ENCODE measurements at places on chromosomes 1 and 21.

- H3K27me3 ChIP-seq = no peaks in the 10 kb centered on the region
- no peak overlapping the region for H3K27ac ChIP-seq
- no peak for DNase-seq
- H3K4me3 ChIP-seq = no peak overlapping the region
- H3K4me1 ChIP-seq = no peaks in the 10 kb centered on the region
Measured at GRCh38 chr21:16211339-16212303, 481.8 kb downstream of the USP25 start.

DNA sequence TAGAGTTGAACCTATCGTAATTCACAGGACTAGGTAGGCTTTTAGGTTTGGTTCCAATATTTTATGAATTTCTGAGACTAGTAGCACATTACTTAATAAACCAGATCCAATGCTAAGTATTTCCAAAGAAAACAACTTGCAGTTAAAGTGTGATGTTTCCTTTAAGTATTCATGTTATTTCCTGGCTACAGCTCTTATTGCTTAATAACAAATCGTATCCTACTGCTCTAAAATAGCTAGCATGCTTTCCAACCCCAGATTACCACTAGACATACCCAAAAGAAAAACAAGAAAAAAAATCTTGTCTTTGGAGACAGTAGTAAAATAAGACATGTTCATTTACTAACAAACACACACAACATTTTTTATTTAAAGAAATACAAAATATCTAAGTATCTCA is 898 bp downstream of the KRTAP27-1 start:
- H3K4me1 ChIP-seq = no peaks in the 10 kb centered on the region
- H3K36me3 ChIP-seq = no peaks in the 10 kb centered on the region
- no peak overlapping the region for H3K27ac ChIP-seq
- no peak for DNase-seq
- no peaks in the 10 kb centered on the region for H3K27me3 ChIP-seq
- no peak overlapping the region for H3K4me3 ChIP-seq

DNA sequence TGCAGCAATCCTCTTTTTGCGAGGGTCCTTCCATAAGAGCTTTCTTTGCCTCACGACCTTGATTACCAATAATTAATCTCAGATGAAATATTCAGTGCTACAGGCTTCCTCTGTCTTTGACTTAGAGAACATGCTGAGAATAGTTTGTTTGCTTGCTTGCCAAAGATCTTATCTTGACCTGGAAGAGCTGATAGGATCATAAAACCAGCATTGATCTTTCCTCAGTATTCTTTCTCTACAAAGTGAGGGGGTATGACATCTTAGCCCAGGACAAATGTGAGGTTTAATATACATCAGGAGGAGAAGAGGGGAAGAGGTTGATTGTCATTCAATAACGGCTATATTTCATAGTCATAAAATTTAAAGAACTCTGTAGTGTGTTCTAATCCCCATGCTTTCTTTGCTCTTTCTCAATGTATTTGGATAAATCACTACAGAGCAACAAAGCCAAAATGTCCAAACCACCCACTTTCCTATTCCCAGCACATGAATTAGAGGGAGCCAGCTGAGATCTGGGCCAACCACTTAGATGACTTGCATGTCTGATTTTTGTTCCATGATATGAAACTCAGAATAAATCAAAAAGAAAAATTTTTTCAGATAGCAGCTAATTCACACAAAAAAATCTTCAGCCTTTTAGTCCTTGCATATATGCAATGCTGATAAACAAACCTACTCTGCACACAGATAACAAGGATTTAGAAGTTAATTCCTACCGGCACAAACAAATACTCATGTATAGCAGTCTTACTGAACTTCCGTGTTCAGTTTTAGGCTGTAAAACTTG is 50.5 kb upstream of the IPO9 start:
- no peak overlapping the region for H3K27ac ChIP-seq
- DNase-seq = no peak
- no peaks in the 10 kb centered on the region for H3K4me1 ChIP-seq
- no peaks in the 10 kb centered on the region for H3K36me3 ChIP-seq
- no peak overlapping the region for H3K4me3 ChIP-seq
- peaks cover 4% of the 10 kb centered on the region for H3K27me3 ChIP-seq

DNA sequence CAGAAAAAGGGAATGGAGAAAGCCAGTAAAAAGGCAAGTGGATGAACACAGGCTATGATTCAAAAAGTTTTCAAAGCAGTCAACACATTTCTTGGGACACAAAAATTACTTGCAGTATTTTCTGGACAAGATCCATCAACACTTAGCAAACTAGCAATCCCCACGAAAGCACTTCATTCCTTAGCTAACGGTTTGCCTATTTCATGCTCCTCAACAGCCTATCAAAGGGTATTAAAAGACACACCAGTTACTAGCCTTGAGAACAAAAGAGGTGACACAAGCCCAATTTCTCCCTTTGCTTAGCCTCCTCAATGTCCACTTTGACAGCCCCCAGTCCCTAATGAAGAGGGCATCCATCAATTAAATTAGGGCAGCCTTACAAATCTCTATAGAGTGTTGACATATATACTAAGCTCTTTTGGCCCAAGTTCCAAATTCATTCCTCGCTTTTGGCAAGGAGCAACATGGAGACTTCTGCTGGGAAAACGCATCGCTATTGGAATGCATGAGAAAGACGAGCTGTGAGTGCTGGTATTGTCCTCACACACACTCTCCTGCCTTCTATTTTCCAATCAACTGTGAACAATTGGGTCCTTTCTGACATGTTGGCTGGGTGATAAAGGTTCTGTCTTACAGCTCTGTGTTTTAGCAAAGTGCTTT is 180.0 kb downstream of the TNR start:
- no peak for DNase-seq
- H3K4me3 ChIP-seq = no peak overlapping the region
- no peaks in the 10 kb centered on the region for H3K36me3 ChIP-seq
- H3K27ac ChIP-seq = no peak overlapping the region
- H3K27me3 ChIP-seq = peaks cover 53% of the 10 kb centered on the region
- no peaks in the 10 kb centered on the region for H3K4me1 ChIP-seq

DNA sequence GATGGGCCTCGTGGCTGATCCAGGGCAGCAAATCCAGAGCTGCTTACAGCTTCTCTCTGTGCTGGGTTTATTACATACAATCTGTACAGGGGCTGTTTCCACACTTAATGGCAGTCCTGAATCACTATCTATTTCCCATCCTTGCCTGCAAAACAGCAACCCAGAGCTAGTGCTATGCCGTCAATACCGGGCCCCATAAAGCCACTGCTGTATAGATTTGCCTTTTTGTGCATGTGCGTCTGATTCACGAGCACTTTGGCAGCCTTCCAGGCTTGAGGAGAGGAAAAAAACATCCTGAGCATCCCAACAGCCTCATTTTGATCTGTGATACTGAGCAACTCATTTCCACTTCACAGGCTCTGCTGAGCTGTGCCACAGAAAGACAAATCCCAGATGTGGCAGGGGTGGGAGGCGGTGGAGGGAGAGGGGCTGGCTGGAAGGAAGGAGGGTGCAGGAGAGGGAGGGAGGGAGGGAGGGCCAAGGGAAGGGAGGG is 65.2 kb upstream of the TARBP1 start:
- DNase-seq = no peak
- no peaks in the 10 kb centered on the region for H3K36me3 ChIP-seq
- H3K27me3 ChIP-seq = peaks cover 4% of the 10 kb centered on the region
- peaks cover 28% of the 10 kb centered on the region for H3K4me1 ChIP-seq
- no peak overlapping the region for H3K27ac ChIP-seq
- H3K4me3 ChIP-seq = no peak overlapping the region

DNA sequence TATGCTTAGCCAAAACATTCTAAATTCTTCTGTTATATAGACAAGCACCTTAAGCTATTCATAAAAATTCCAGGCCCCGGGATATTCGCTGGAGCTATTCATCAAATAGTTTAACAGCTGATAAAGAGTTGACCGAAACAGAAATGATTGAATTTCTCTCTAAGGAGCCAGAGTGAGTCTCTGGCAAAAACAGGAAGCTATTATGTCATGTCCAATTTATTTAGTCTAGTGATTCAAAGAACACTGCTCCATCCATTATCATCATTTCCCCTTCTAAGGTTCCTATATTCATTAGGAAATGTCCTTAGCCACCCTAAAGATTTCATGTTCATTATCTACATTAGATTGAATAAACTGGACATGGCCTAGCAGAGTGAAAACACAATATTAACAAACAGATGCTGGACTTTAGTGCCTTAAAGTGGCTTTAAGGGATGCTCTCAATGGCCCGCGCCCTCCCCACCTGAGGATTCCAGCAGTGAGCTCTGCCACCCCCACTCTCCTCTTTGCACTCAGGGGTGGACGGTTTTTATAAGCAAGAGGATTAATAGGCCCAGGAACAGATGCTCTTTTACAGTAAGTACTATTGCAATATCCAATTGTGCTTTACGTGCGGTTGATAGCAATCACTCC is 122.1 kb upstream of the RGS1 start:
- H3K4me1 ChIP-seq = no peaks in the 10 kb centered on the region
- H3K36me3 ChIP-seq = no peaks in the 10 kb centered on the region
- no peak for DNase-seq
- H3K27me3 ChIP-seq = peaks cover 37% of the 10 kb centered on the region
- H3K4me3 ChIP-seq = no peak overlapping the region

DNA sequence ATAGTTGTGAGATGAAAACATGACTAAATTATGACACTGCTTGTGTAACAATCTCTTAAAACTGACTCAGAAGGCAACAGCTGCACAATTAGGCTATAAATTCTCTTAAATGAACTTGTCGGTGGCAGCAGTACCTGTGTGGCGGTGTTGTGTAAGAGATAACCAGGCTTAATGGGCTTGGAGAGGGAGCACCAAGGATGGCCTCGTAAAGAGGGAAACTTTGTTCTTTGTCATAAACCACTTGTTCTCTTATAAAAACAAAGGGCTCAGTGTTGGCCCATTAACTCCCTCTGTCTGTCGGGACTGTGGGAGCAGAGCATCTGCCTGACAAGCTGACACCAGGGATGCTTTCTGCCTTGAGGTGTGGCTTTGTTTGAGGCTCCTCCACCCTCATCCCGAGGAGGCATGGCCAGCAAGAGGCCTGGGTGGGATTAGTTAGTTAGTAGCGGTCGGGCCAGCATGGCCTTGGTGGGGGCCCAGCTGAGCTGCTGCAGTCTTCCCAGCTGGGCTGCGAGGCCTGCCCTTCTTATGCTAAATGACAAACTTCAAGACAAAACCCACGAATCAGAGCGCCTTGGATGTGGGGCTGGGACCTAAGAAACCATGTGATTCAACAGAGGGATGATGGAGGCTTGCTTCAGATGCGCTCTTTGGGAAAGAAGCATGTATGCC is 171.4 kb downstream of the CAMTA1 start:
- no peak overlapping the region for H3K27ac ChIP-seq
- H3K27me3 ChIP-seq = peaks cover 11% of the 10 kb centered on the region
- H3K36me3 ChIP-seq = no peaks in the 10 kb centered on the region

GRCh38 chr1:229452956-229453801 is 19.3 kb upstream of the ACTA1 start:
- no peak overlapping the region for H3K4me3 ChIP-seq
- peaks cover 30% of the 10 kb centered on the region for H3K36me3 ChIP-seq
- H3K4me1 ChIP-seq = peaks cover 9% of the 10 kb centered on the region
- no peak for DNase-seq
- no peaks in the 10 kb centered on the region for H3K27me3 ChIP-seq
- no peak overlapping the region for H3K27ac ChIP-seq

DNA sequence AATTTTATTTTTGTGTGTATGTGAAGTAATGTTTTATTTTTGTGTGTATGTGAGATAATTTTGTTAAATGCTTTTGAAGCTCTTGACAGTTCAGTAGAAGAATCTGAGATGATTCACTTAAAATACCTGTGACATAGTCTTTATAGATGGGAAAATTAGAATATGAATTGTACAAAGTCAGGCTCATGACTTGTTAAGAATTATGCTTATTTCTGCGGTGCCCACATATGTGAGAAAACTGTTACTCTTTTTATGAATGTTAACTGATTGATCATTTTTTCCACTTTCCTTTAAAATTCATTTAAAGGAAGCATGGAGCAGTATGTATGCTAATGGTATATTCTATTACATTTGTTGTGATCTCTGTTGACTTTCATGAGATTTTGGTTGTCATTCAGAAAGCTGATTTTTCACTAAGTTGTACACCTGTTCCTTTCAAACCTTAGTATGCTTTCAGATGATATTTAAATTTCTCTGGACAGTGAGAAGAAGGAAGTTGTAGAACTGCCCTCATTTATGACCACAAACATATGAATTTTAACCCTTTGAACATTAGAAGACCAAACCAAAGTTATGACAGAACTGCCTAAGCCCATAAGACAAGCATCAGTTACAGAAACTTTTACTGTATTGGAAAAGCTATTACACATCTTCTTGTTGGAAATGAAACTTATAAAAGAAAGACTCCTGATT is 110.1 kb downstream of the POU2F1 start:
- no peak for DNase-seq
- peaks cover 17% of the 10 kb centered on the region for H3K4me1 ChIP-seq
- H3K4me3 ChIP-seq = no peak overlapping the region
- no peak overlapping the region for H3K27ac ChIP-seq
- no peaks in the 10 kb centered on the region for H3K27me3 ChIP-seq

DNA sequence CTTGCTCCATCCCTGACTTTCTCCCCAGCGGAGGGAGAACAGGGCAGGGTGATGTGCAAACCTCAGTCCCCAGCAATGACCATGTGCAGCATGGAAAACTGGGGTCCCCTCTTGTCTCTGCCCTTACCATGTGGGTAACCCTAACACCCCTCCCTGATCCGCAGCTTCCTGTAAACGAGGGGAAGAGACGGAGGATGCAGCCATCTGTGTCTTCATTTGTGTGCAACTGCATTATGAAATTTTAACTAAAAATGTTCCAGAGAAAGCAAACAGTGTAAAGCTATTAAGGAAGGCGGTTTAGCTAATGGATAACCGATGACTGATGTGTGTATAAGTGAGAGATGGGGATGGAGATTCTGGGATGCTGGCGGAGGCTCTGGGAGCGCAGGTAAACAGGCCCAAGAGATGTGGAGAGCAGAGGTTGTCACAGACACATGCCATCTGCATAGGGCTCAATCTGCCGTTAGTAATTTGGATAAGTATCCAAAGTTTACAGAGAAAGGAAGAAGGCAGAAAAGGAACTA is 206.6 kb downstream of the DSCAM start:
- no peak overlapping the region for H3K4me3 ChIP-seq
- no peaks in the 10 kb centered on the region for H3K36me3 ChIP-seq
- H3K27ac ChIP-seq = no peak overlapping the region
- DNase-seq = no peak
- H3K27me3 ChIP-seq = no peaks in the 10 kb centered on the region
